ENCODE measurements at places on chromosomes 7 and 10.
A peak's percentile ranks its signal among the peaks of the same experiment; 100 is the strongest.

- no peak for DNase-seq
Measured at GRCh38 chr10:62870866-62871265, 54.7 kb upstream of the EGR2 start.

- DNase-seq = peak; percentile 57
Measured at GRCh38 chr10:52258799-52259425, 55.2 kb upstream of the DKK1 start.

DNA sequence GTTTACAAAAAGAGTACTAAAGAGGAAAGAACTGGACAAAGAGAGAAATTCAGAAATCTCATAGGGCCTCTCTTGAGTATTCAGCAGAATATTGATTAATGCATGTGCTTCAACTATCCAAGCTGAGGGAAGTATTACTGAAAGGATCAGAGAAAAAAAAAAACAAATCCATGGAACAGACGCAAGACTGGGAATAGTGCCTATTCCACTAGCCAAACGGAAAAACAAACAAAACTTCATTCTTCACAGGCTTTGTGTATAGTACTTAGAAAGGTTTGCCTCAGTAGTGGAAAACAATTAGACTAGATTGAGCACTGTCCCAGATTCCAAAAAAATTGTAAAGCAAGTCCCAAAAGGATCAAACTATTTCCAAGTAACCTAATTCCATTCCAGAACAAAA lies 106.2 kb downstream of the TFEC start:
- no peak for DNase-seq

GRCh38 chr10:1036341-1036791 lies 10.7 kb upstream of the IDI2 start:
- DNase-seq = peak; percentile 26

GRCh38 chr10:129771991-129772431 lies 192.1 kb downstream of the EBF3 start:
- DNase-seq = no peak

DNA sequence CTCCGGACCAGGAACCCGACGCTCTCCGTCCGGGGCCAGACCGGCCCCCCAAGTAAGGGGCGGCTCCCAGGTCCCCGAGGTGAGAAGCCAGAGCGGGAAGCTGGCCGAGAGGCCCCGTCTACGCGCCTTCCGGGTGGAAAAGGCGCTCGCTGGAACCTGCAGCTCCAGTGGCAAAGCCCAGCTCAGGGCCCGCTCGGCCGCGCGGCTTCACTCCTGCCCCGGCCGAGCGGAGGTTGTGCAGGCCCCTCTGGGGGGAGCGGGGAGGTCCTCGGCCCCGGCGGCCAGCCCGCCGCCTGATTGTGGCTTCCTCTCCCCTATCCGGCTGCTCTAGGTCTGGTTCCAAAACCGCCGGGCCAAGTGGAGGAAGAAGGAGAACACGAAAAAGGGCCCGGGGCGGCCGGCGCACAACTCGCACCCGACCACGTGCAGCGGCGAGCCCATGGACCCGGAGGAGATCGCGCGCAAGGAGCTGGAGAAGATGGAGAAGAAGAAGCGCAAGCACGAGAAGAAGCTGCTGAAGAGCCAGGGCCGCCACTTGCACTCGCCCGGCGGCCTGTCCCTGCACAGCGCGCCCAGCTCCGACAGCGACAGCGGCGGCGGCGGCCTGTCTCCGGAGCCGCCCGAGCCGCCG lies 2.9 kb downstream of the UNCX start:
- DNase-seq = no peak

DNA sequence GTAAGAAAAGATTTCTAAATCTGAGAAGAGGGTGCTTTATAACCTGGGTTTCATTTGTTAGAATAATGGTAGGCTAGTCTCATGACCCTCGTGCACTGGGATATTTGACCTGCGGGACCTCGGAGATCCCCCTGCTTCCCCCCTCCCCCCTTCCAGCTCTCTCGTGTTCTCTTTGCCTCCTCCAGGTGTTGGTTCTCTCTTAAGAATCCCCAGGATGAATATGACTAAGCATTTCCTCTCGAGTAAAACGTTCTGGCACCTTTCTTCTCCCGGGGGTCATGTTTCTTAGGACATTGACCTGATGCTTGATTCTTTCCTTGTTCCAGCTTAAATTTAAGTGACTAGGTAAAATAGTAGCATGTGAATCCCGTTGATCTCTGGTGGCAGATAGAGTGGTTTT lies 71.2 kb downstream of the SHH start:
- DNase-seq = no peak

Measured in fibroblast of skin of right biceps (primary cell).